ENCODE measurements at places on chromosomes 3 and 15.
A peak's percentile ranks its signal among the peaks of the same experiment; 100 is the strongest.

- no peak for DNase-seq
These were observed 307.7 kb downstream of the ARPP21 start for GRCh38 chr3:35946854-35947515.

- DNase-seq: no peak
These were observed 55.8 kb upstream of the FAM98B start for GRCh38 chr15:38398134-38398533.

GRCh38 chr3:12591997-12592715, 35.3 kb downstream of the MKRN2 start:
- DNase-seq: no peak

DNA sequence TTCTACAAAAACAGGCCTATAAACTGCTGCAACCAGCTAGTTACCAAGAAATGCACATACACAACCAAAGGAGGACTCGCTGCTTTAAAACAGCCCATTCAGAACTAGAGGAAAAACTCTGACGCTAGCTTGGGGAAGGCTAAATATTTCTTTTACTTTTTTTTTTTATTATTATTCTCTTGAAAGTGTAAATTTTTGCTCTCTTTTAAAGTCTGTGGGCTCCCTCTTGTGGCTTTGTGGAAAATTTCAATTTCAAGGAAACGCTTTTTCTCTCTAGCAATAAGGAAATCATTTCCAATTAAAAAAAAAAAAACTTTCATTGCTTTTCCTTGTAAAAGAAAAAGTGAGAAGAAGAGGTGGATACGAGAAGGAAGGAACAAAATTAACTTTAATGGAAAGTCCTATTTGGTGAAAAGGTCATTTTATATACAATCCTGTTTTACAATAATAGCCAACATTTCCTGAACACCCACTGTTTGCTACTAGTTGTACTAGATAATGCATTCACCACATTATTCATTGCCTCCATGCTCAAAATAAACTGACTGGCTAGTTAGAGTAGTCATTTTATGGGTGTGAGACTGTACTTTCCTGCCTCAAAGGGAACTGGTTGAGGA, 51.2 kb upstream of the SAMMSON start:
- DNase-seq: peak; percentile 6

DNA sequence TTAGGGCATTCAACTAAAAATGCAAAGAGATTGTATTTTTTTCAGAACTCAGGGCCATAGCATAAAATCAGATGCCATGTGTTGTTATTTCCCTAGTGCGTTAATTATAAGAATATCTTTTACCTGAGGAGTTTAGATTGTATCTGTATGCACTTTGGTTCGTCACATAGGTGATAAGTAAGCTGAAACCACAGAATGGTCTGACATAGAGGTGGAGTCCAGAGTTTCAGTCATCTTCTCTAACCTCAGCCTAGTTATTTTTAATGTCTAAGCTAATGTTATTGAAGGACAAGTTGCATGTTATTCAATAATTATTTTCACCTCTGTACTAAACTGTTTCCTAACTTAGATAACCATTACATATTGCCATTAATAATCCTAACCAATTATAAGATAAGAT, 27.1 kb upstream of the CNTN4 start:
- DNase-seq: no peak

Measured in germinal center (tissue), 1 donor.